ENCODE measurements at places on chromosomes 2 and 18.

- DNase-seq = no peak
Measured at GRCh38 chr2:215930505-215931253, 82.7 kb downstream of the MREG start.

DNA sequence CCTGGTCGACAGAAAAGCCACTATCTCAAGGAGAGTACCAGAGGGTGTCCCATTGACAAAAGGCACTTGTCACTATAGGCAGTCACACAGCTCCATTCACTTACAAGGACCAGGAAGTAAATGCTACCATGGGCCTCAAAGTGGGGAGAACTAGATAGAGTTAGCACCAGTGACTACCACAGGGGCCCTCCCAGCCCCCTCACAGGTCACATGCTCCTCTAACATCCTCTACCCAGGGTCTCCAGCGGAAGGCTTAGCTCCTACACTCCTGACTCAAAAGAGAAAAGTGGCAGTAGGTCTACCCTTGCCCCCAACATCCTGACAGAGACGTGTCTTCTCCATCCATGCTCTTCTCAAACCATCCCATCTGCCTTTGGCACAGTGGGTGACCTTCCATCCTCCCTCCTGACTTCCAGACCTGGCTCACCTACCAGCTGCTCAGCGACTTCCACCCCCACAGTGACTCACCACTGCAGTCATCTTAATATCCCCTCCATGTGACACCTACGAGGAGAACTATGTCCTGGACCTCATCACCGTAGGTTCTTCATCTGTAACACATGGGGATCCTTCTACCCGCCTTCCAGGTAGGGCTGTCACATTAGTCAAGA is 5.6 kb upstream of the DNMT3A start:
- no peak for DNase-seq

DNA sequence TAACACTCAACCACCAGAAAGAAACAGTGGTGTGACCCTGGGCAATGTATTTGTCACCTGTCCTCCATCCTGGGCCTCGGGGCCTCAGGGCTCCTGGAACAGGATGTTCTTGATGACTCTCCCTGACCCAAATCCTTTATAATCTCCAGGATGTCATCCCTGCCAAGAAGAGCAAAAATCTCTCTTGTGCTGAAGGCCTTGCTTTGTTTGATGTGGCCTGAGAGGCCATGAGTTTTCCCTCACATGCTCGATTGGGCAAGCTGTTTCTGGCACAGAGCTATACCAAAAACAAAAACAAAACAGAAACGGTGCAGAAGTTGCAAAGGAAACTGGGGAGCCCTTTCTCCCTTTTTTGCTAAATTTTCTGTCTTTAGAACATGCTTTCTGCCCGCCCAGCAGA is 35.7 kb upstream of the ST3GAL5 start:
- DNase-seq = no peak

GRCh38 chr2:219769090-219769910 is 141.9 kb downstream of the SLC4A3 start:
- no peak for DNase-seq

DNA sequence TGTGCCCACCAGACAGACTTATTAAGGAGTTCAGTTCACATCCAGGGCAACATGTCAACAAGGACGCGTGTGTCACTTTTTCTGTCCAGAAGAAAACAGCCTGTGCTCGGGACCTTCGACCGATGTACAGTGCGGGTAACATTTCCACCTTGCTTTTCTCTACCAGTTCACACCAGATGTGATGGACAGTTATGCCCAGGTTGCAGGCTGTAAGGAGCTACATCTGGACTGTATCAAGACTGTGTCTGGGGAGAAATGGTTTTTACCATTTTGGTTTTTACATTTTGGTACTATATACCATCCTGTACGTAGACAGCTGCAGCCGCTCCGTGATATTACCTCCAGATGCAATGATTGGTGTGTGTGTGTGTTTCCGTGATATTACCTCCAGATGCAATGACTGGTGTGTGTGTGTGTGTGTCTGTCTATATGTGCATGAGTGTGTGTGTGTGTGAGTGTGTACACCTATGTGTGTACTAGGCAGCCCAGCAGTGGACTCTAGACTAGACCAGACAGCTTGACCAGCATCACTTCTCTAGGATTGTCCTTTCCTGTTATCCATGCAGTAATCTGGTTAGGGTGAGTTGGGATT is 118.0 kb downstream of the COL6A3 start:
- no peak for DNase-seq

- no peak for DNase-seq
Measured at GRCh38 chr2:8594731-8595427, 87.0 kb upstream of the ID2 start.

DNA sequence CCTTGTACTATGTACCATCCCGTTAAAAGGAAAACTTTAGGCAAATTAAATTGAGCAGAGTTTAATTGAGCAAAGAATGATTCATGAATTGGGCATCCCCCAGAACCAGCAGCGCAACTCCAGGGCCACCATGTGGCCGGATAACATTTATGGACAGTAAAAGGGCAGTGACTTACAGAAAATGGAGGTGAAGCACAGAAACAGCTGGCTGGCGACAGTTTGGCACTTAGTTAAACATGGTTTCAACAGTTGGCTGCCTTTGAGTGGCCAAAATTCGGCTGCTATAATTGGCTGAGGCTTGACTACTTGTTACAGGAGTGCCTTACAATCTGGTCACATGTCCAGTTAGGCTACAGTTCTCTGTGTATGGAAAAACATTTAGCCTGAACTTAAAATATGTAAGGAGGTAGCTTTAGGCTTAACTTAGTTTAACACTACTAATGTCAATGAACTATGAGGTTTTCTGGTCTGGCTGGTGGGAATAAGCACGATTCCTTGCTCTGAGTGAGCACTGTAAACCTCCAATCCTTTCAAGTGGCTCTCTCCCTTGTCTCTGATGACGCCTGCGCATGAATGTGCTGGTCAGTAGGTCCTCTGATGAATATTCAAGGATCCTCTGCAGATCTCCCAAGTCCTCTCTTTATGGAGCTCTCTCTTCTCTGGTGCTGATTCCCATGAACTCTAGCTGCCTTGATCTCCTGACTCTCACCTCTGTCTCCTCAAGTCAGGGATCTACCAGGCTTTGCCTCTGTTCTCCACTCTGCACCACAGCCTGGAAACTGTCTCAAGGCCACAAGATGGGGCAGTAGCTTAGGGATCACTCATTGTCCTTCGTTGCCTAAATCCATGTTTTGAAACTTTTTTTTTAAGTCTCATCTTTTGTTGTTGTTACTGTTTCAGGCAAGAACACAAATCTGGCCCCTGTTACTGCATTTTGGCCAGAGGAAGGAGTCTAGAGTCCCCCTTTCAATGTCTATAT is 24.4 kb upstream of the RAB31 start:
- DNase-seq = peak; percentile 76

GRCh38 chr2:174438146-174438886 is 42.8 kb downstream of the SCRN3 start:
- no peak for DNase-seq

DNA sequence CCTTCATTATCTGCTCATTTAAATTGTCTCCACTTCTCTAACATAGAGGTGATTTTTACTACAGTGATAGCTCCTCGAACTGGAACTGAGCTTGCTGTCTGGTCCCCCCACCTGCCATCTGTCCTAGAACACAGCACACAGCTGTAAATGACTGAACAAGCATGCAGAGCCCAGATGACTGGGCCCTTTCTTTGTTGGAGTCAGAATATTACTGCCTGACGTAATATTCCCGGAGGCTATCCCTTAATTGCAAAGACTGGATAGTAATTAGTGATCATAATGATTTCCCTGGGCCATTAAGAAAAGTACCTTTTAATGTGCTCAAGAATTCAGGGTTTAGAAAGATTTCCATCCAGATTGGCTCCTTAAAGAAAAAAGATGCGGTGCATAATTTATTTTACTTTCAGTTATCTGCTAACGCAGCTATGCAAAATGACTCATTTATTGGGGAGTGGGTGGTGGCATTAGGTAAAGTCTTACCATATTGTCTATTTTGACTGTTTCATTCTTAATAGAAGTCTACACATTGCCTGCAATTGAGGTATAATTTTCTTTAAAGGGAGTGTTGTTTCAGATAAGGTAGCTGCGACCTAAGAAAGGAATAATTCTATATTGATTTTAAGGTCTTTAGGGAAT is 84.4 kb downstream of the MAP4K4 start:
- no peak for DNase-seq

GRCh38 chr2:177295484-177295883 is 31.0 kb upstream of the NFE2L2 start:
- DNase-seq = no peak

GRCh38 chr2:75155115-75155514 is 44.2 kb downstream of the TACR1 start:
- no peak for DNase-seq

GRCh38 chr2:157184161-157184895 is 73.2 kb upstream of the GALNT5 start:
- DNase-seq = no peak

GRCh38 chr2:24568551-24568950 is 77.5 kb downstream of the NCOA1 start:
- no peak for DNase-seq

DNA sequence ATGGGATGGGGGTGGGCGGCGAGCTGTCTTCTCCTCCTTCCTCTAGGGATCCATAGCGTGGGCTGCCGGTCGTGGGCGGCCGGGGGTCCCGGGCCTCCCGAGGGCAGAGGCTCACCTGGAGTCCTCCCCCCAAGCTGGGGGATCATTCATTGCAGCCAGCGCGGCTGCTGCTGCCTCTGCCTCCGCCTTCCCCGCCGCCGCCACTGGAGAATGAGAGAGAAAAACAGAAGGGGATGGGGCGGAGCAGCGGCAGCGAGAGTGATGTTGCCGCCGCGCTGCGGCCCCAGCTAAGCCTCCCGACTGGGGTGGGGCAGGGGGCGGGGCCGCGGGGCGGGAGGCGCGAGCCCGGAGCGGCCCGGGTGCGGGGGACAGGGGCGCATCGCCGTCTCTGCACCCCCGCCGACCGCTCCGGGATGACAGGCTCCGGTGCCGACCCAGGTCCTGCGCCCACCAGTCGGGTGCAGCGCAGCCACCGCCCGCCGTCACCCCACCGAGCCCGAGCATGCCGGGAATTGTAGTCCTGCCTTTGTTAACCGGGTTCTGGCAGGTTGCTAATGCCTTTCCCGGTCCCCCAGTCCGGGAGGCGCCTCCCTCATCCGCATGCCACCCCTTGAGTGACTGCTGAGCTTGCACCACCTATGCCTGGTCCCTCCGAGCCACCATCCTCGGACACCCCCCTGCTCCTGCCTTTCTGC is at the start of gene KIF3C:
Gene KIF3C, minus strand, starts transcription at position 225 of the 695 bp plus-strand sequence. CDS start 580 bp downstream, outside the sequence.
- peak; percentile 33 for DNase-seq

GRCh38 chr2:210551001-210551400 is 5.4 kb upstream of the CPS1 start:
- DNase-seq = no peak

- DNase-seq = no peak
Measured at GRCh38 chr2:46389417-46389916, 89.9 kb upstream of the TMEM247 start.

DNA sequence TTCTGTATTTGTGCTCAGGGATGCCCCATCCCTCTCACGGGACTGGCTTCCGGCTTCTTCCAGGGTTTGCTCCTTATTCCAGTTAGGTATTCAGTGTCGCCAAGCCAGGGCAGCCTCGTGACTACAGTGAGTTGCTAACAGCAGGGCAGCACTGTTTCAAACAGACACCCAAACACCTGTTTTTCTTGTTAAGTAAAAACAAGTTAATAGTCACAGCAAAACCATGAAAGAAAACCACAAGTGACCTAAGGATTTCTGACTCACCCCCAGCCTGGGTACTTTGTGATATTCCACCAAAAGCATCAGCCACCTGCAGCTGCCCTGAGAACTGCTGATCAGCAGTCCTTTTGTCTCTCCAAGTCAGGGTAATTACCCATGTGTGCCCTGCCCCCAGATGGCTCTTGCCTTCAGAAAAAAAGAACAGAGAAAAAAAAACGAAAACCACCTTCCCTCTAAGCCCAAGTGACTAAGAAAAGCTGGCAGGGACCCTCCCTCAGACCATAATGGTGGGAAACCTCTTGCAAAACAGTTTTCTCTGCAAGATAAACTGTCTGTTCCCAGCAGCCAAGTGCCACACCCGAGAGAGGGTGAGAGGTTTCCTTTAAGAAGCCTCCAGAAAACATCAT is 178.2 kb downstream of the ANAPC1 start:
- peak; percentile 28 for DNase-seq

GRCh38 chr2:27829791-27830190 is 58.3 kb downstream of the MRPL33 start:
- no peak for DNase-seq

DNA sequence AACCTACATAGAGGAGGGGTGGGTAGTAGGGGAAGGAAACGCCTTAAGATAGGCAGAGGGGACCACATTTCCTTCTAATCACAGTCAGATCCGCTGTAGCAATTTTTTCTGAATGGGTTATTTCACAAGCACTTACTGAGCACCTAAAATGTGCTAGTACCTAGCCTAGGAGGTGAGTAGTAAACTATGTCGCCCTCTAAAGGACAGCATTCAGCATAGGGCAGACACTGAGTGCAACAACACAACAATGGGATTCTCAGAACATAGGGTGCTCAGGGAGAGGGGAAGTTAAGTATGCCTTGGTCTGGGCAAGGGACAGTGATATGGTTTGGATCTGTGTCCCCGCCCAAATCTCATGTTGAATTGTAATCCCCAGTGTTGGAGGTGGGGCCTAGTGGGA is 166.1 kb upstream of the RAB6C start:
- DNase-seq = peak; percentile 18

DNA sequence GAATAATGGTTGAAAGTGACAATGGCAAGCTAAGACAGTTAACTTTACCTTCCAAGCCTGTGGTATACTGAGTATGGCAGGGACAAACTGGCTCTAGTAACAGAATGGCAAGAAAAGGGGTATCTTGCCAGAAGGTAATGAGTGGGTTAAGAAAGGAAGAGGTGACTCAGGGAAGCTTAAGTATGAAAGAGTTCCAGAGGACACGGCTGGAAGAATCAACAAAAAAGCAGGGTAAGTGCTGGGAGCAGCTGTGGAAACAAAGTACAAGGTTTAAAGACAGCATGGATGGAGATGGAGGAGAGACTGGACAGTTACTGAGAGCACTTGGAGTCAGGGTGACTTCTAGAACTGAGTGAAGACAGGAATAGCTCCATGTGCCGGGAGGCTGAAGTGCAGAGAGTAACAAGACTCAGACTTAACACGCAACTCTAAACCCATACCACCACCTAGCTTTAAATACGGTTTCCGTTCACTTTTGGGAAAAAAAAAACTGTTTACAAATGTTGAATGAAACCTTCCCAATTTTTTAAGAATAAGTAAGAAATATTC is 69.0 kb downstream of the REV1 start:
- DNase-seq = no peak

DNA sequence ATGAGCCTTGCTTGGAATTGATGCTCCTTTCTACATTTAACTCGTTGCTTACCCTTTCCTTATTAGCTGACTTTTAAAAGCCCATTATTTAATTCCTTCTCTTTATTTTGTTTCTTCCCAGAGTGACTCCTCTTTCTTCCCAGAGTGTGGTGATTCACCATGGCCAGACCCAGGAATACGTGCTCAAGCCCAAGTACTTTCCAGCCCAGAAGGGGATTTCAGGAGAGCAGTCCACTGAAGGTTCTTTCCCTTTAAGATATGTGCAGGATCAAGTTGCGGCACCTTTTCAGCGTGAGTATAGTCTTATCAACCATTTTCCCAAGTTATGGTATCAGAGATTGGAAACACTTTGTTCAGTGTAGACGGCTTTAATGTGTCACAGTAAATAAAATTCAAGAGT is 163.7 kb downstream of the LTBP1 start:
- no peak for DNase-seq

All from AML-193 (cell line).